Retinal pigment epithelial cell (primary cell): ENCODE measurements at places on chromosomes 2 and 18.

DNA sequence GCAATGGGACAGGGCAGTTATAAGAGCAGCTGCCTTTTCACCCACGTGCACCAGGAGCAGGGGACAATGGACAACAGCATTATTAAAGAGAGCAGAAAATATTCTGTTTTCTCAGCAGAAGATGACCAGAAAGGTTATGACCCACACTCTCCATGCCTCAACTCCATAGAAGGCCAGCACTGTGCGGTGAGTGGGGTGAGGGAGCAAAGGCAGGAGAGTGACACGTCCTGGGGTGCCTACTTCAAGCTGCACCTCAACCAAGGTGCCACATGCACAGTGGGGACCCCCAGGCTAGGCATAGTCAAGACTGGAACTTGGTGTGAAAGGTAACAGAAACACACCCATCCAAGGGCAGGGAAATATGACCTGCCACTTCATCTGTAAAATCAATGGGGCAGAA lies 50.4 kb downstream of the POLR1A start:
- DNase-seq: no peak

- DNase-seq: no peak
Measured at GRCh38 chr2:188235364-188235763, 56.3 kb upstream of the GULP1 start.

GRCh38 chr18:41655074-41655473 lies 300.0 kb upstream of the PIK3C3 start:
- no peak for DNase-seq

- DNase-seq: no peak
Measured at GRCh38 chr18:48825101-48825745, 125.5 kb downstream of the SMAD7 start.

DNA sequence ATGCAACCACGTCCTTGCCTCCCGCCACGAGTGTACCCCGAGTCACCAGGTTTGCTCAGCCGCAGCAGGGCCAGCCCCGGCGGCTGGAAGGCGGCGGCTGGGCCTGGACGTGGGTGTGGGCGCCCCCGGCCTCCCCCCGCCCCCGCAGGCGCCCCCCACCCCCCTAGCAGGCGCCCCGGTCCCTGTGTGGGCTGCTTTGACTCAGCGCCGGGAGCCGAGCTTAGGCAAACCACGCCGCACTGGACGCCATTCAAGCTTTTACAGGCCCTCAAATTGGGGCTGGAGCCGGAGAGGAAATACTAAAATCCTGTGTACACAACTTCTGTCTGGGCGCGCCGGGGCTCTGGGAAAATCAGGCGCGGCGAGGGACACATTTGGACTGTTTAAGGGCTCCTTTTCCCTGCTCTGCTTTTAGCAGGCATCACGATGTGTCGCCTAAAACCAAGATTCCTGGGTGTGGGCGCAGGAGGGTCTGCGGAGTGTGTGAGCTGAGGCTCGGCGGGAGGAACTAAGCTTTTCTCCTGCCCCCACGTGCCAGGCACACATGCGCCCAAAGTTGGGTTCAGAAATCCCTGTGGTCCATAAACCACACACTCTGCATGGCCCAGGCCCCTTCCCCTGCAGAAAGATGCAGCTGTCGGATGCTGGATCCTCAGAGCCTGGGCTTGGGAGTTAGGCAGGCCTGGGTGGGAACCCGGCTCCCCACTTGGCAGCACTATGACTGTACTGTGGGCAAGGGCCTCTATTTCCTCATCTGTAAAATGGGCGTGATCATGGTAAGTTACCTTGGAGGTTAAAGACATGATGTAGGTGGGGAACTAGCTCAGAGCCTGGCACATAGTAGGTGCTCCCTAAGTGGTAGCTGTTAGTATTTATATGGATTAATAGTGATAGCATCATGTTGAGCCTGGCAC lies 57.6 kb downstream of the ATOH8 start:
- DNase-seq: no peak

DNA sequence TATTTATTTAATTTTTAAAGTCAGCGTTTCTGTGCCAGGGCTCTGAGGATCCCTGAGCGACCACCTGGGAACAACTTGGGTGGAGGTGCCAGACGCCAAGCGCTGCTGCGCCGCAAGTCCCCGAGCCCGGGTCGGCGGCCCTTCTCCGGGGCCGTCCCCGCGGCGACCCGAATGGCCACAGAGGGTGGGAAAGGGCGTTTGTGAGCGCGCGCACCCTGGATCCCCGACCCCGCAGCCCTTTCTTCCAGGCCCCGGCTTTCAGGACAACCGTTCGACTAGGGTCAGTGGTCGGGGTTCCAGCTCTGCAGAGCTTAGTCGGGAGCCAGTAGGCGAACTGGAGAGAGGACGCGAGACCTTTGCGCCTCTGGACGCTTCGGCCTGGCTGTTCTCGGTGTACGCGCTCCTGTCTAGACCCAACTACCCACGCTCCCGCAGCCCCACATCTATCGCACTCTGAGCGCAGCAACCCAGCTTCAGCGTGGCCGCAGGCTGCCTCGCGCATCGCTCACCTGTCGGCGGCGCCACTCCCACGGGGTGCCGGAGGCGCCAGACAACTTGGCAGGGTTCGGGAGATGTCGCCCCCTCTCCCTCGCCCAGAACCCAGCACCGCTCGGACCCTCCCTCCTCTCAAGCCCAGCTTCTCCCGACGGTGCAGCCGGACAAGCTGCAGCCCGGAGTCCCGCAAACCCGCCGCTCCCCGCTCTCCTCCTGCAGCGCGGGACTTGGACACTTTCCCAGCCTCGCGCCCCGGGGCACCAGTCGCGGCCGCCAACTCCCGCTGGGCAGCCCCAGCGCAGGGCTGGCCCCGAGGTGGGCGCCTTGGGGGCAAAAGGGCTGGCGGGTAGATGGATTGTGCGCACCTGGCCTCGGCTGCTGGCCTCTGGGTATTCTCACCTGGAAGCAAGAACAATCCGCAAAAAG lies 758 bp downstream of the LYPD1 start:
- no peak for DNase-seq

GRCh38 chr2:9652898-9653479 lies 22.2 kb upstream of the YWHAQ start:
- DNase-seq: no peak

DNA sequence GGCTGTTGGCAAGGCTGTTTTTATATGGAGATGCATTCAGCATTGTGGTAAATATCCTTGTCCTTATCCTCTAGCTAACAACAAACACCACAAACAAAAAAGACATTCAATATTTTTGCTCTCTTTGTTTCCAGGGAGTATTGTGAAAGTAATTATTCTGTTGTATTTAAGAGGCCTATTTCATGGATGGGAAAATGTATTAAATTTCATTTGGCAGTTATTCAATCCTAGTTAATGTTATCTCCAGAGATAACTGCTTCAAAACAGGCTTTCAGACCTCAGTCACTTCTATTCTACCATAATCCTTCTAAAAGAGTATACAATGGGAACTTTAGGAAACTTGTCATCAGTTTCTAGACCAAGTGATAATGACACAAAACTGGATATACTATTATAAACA lies 280.5 kb upstream of the CCDC68 start:
- DNase-seq: no peak

DNA sequence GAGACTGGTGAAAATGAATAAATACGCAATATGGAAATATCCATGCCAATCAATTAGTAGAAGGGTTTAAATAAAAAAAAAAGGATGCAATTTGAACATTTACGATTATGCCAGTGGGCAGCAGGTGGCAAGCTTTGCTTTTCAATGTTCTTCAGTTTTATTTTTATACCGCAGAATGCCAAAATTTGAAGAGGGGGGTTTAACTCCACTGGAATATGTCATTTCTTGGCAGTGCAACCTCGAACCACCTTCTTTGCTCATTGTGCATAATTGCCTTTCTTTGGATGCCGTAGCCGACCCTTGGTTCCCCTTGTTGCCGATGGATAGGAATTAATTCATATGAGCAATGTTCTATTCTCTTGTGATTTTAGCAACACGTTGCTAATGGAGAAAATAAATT lies 88.0 kb downstream of the LTBP1 start:
- DNase-seq: no peak

GRCh38 chr2:145412155-145412554 lies 892.2 kb upstream of the ZEB2 start:
- no peak for DNase-seq

DNA sequence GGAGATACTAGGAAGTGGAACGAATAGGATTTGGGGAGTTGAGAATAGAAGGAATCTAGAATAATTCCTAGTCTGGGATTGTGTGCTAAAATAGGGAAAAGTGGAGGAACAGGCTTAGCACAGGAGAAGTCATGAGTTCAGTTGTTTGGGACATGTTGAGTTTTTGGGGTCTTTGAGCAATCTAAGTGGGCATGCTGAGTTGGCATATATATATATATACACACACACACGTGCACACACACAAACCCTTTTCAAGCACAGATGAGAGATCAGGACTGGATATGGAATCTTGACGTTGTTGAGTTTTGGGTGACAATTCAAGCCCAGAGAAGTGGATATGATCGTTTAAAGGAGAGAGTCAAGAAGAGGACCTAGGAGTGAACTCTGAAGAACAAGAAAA lies 168.2 kb upstream of the CHST9 start:
- no peak for DNase-seq

DNA sequence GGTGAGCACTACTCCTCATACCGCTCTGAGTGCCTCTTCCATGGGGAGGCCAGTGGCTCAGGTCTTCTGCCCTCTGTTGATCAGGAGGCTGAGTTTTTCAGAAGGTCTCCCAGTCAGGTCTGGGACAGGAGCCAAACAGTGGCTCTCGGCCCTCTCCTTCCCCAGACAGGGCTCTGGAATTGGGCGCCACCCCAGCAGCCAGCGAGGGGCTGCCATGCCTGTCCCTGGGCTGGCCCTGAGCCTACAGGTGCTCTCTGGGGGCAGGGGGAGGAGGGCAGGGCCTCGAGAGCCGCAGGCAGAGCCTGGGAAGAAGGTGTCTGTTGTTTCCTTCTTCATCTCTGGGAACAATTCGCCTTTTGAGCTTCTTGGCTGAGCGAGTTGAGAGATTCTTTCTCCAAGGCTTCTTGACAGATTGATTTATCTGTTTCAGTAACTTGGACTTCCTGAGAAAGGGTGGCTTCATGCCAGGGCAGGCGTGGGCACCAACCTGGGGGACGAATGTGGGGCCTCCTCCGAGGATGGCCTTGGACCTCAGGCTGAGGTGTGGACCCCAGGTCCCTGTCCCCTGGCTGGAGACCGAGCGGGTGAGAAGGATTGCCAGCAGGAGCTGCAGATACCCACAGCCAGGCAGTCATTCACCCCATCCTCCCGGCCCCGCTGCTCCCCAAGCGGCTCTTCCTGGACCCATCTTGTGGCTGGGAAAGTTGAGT lies 64.7 kb upstream of the GLI2 start:
- no peak for DNase-seq

- DNase-seq: no peak
Measured at GRCh38 chr2:106061611-106062349, 132.3 kb downstream of the UXS1 start.

GRCh38 chr2:12915787-12916186 lies 199.1 kb downstream of the TRIB2 start:
- DNase-seq: no peak

DNA sequence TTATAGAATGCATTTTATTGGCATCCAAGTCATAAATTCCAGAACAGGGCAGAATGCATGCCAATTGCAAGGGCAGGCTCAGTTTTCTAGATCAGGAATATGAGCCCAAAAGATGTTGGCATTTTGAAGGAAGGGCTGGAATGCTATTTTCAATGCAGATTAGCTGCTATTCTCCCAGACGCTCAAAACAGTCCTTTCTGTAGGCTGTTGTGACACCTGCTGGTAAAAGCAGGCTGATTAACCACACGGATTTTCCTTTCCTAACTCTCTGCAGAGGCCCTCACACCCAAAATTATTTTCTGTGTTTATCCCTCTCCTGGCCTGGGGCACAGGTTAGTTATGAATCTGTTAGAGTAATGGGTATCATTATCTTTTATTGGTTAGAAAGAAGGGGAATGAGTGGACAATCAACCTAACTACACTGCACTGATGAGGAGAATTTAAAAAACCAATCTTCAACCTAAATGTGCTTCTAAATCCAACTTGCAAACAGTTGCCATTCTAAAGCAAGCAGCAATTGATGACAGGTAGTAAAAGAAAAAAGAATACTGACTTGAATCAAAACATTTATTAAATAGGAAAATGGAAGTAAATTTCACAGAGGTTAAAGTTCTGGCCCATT lies 94.0 kb downstream of the PLA2R1 start:
- peak; percentile 34 for DNase-seq

DNA sequence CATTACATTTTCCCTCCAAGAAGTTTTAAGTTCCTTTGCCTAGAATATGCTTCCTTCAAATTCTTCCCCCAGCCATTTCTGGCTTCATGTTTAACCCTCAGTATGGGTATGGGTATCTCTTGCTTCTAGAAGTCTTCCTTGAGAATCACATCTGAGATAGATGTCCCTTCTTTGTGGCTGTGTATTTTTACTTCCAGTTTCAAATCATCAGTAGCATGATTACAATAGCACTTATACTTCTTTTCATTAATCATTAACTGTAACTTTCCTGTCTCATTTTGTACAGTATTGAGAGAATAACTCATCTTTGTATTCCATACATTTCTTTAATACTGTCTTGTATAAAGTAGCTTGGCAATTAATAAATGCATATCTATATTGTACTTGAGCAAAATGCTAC lies 17.3 kb upstream of the PDE1A start:
- DNase-seq: no peak

DNA sequence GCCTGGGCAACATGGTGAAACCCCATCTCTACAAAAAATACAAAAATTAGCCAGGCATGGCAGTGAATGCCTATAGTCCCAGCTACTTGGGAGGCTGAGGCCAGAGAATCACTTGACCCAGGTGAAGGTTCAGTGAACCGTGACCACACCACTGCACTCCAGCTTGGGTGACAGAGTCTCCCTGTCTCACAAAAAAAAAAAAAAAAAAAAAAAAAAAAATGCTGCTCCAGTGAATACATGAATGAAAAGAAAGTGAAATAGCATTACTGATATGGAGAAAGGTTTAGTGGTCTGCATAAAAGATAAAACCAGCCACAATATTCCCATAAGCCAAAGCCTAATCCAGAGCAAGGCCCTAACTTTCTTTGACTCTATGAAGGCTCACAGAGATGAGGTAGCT lies 44.5 kb downstream of the METTL8 start:
- no peak for DNase-seq

DNA sequence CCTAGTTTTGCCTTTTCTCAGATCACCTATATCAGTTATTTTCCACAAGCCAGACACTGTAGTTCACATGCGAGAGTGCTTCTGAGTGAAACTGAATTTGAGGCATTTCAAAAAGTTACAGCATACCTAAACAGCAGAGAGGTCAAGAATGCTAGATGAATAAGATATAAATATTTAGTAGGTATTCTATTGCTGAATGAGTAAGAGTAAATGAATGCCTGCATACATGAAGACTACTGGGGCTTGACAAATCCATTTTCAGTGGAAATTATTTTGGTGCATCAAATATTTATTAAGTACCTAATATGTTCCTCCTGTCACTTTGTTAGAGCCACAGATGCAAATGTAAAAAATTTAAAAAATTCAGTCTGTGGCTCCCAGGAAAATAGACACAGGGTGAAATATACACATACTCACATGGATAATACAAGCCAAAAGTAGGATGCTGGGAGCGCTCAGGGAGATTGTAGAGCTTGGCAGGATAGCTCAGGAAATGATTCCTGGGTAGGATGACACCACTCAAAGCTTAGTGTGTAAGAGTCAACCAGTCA lies 27.6 kb upstream of the CDC42EP3 start:
- no peak for DNase-seq
